ENCODE measurements at places on chromosomes 5 and 9. TPM values are rescaled to one million over a fixed set of nuclear protein-coding genes. Genes with fewer than 3 reads are reported as not detected.

The KIAA0825 gene
- total RNA-seq, result 9.3 TPM

DNA sequence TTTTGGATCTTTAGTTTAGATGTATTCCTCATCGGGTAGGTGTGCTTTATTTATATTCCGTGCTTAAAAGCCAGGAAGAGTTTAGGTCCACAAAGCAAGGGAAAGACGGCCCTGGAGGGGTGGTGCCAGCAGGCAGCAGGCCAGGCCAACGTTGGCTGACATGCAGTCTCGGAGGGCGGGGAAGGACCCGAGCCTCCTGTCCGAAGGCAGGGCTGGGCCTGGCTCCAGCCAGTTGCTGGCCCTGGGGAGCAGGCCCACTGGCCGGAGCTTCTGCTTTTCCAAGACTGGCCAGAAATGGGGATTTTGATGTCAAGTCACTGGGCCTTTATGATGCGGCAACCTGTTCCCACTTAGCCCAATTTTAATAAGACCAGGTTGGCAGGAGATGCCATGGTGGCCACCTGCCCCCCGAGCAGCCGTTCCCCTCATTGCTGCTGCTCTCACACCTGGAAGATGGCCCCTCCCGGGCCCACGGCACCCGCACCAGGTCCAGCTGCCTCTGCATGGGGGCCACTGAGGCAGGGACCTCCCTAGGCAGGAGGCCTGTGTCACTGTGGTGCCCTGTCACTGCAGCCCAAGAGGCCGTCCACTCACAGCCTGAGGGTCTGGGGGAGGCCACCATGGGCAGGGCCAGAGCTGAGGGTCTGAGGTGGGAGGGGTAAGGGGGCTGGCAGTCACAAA lies 23.2 kb downstream of the LPCAT1 start:
- H3K4me1 ChIP-seq, result peaks cover 7% of the 10 kb centered on the region
- H3K36me3 ChIP-seq, result no peaks in the 10 kb centered on the region
- no peaks in the 10 kb centered on the region for H3K27me3 ChIP-seq
- no peak overlapping the region for H3K27ac ChIP-seq
- H3K4me3 ChIP-seq, result no peak overlapping the region

DNA sequence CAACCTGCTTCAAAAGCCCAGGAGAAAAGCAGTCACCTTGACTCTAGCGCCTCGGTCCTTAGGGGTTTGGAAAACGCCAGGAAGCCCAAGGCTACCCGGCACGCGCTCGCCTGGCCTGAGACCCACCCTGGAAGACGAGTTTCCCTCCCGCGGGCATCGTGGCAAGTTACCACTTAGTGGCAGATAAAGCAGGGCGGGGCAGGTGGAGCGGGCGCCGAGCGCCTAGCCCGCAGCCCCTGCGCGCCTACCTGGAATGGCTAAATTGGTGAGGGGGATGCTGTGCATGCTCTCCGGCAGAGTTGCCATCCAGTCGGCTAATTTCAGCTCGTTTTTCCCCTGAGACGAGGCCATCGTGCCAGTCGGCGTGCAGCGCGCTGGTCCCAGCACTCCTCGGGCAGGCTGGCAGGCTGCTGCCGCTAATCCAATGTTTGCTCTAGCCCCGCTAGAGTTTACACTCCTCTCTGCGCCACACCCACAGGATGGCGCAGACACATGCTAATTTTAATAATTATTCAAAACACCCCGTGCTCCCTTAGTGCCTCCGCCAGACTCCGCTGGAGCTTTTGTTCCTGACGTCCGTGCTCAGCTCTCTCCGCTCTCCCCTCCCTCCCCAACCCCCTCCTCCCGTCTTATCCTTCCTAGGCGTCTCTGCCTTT lies at the start of gene PLCXD3:
TSS of gene PLCXD3 (minus strand) at position 426 of the 656 bp plus-strand sequence. CDS start at position 351, 75 bp downstream.
- no peaks in the 10 kb centered on the region for H3K4me1 ChIP-seq
- DNase-seq, result peak; percentile 50
- H3K27me3 ChIP-seq, result no peaks in the 10 kb centered on the region
- peak within 1 kb of the TSS; percentile 49 for H3K4me3 ChIP-seq
- no peaks in the 10 kb centered on the region for H3K36me3 ChIP-seq

GRCh38 chr5:160513485-160513884 lies 91.8 kb downstream of the PTTG1 start:
- no peak overlapping the region for H3K4me3 ChIP-seq
- H3K36me3 ChIP-seq, result no peaks in the 10 kb centered on the region
- no peaks in the 10 kb centered on the region for H3K27me3 ChIP-seq
- H3K27ac ChIP-seq, result no peak overlapping the region

GRCh38 chr5:135131801-135132680 lies 98.0 kb upstream of the PITX1 start:
- H3K27me3 ChIP-seq, result no peaks in the 10 kb centered on the region
- no peak overlapping the region for H3K4me3 ChIP-seq
- H3K4me1 ChIP-seq, result no peaks in the 10 kb centered on the region
- DNase-seq, result no peak

DNA sequence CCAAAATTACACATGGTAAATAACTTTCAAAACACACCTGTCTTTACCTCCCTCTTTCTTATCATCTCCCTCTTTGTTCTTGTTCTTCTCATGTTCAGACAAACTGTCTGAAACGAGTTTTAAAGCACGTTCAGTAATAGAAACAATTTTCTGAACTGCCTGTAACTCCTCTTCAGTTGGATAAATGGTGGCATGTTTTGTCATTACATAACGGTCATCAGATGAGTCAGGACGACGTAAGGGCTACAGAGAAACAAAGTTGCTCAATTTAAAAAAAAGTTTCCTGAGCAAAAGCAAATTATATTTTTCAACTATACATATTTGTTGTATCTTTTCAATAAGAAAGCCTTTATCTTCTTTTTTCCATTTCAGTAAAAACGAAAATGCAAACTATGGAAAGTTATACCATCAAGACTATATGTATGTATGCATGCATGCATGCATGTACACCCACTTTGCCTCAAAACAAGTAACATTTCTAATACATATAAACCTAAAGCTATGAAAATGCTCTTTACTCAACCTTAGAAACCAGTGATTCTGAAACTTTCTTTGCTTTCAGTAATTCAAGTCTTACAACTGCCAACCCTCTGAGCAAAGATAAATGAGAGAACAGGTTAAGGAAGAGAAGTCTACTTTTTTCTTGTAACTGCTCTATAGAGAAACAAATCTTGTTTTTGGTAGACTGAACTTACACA lies 56.0 kb downstream of the ZFR start:
- H3K36me3 ChIP-seq, result no peaks in the 10 kb centered on the region
- DNase-seq, result no peak
- peak overlapping the region; percentile 58 for H3K27ac ChIP-seq
- H3K4me1 ChIP-seq, result peaks cover 23% of the 10 kb centered on the region
- H3K27me3 ChIP-seq, result no peaks in the 10 kb centered on the region

The EIF4E1B gene
- total RNA-seq, result 2.4 TPM

DNA sequence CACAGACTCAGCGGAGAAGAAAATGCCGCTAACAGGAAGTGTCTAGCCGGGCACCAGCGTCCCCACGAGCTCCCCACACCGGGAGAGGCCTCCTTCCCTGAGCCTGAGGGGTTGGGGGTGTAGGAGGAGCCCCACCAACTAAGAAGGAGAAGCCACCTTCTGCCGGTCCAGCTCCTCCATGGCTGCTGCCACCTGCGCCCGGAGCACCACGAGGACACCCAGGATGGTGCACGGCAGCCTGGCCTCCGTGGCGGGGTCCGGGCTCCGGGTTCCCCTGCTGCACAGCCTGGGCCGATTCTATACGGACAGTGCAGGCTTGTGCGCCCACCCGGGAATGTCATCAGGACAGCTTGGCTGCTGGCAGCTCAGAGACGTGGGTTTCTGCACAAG lies 297 bp downstream of the LCN8 start:
- H3K27me3 ChIP-seq, result no peaks in the 10 kb centered on the region
- no peak overlapping the region for H3K4me3 ChIP-seq
- no peak for DNase-seq
- H3K27ac ChIP-seq, result no peak overlapping the region
- H3K36me3 ChIP-seq, result no peaks in the 10 kb centered on the region
- H3K4me1 ChIP-seq, result no peaks in the 10 kb centered on the region

The PCDHB15 gene
- 27.6 TPM for total RNA-seq

- H3K36me3 ChIP-seq, result no peaks in the 10 kb centered on the region
- no peak overlapping the region for H3K27ac ChIP-seq
- no peak overlapping the region for H3K4me3 ChIP-seq
- peak; percentile 67 for DNase-seq
Measured at GRCh38 chr5:1468247-1468612, 23.0 kb upstream of the SLC6A3 start.

DNA sequence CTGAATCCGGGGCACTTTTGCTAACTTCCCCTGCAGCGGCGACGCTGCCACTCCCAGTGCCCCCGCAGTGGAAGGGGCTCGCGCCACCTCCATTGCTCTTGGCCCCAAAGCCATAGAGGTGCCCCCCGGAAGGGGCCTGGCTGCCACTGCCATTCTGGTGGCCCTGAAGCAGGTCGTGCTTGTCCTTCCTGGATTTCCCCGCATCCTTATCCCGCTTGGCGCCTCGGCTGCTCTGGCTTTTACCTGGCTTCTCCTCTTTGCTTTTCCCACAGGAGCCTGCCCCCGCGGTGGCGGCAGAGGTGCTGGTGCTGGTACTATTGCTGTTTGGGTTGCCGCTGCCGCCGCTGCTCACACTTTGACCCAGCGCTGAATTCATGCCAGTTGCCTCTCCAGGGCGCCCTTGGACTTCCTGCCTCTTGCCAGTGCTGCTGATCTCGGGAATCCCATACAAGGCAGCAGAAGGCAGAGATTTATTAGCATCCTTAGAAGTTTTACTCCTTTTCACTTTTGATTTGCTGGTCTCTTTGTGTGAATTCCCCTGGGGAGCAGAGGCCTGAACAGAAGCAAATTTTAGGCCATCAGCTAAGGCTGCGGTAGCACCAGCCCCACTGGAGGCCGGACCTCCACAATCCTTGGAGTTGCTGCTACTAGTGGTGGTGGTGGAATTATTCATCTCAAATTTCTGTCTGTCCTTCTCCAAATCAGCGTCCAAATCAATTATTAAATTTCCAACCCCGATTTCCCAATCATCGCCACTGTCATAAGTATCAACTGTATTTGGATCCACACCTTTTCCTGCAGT lies 2.1 kb downstream of the ZNF608 start:
- no peaks in the 10 kb centered on the region for H3K36me3 ChIP-seq
- H3K4me3 ChIP-seq, result peak overlapping the region; percentile 52
- H3K27ac ChIP-seq, result peak overlapping the region; percentile 43
- peaks cover 24% of the 10 kb centered on the region for H3K4me1 ChIP-seq
- peak; percentile 71 for DNase-seq
- no peaks in the 10 kb centered on the region for H3K27me3 ChIP-seq

- DNase-seq, result no peak
- no peaks in the 10 kb centered on the region for H3K27me3 ChIP-seq
- no peaks in the 10 kb centered on the region for H3K36me3 ChIP-seq
Measured at GRCh38 chr5:142405814-142406395, 81.1 kb upstream of the SPRY4 start.

GRCh38 chr5:139100825-139101224 lies 97.3 kb downstream of the SIL1 start:
- no peak for DNase-seq
- no peak overlapping the region for H3K27ac ChIP-seq
- H3K4me1 ChIP-seq, result peaks cover 11% of the 10 kb centered on the region
- no peaks in the 10 kb centered on the region for H3K27me3 ChIP-seq
- H3K4me3 ChIP-seq, result no peak overlapping the region
- no peaks in the 10 kb centered on the region for H3K36me3 ChIP-seq

GRCh38 chr9:16175461-16175860 lies 622.6 kb downstream of the CCDC171 start:
- no peaks in the 10 kb centered on the region for H3K27me3 ChIP-seq
- H3K4me3 ChIP-seq, result no peak overlapping the region
- H3K36me3 ChIP-seq, result no peaks in the 10 kb centered on the region
- no peak for DNase-seq
- no peak overlapping the region for H3K27ac ChIP-seq
- no peaks in the 10 kb centered on the region for H3K4me1 ChIP-seq

DNA sequence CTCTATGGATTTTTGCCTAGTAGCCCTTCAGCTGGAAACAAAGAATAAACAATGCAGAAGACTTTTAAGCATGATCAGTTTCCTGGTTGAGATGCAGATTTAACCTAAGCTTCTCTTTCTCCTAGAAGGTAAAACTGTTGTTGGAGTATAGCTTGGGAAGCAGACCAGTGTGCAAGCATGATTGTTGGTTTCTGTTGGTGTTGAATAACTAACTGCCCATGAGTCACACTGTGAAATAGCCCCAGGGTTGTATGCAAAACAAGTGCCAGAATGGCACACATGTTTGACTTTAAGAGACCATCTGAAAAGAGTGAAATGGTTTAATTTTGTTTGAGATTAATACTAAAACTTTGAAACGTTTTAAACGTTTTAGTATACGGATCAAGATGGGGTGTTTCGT lies 227.1 kb downstream of the ARHGEF28 start:
- H3K4me3 ChIP-seq, result no peak overlapping the region
- H3K27me3 ChIP-seq, result no peaks in the 10 kb centered on the region
- no peaks in the 10 kb centered on the region for H3K36me3 ChIP-seq
- no peak for DNase-seq
- H3K4me1 ChIP-seq, result no peaks in the 10 kb centered on the region

DNA sequence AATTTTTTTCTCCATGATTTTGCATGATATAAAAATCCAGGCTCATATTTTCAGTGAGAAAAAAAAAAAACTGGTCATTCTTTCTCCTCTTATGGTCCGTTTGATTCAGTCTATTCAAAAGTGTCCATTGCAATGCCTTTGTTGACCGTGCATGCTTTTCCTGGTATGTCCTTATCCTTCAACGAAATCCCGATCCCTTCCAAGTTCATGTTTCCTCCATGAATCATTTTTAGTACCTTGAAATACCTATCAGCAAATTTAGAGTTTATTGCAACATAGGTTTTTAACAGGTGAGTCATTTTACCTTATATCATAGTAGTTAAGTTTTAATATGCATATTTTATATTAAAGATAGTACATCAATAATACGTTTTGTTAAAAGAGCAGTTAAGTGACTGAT lies 773.8 kb upstream of the CHD1 start:
- no peak for DNase-seq
- no peaks in the 10 kb centered on the region for H3K27me3 ChIP-seq
- no peak overlapping the region for H3K27ac ChIP-seq
- no peaks in the 10 kb centered on the region for H3K4me1 ChIP-seq

DNA sequence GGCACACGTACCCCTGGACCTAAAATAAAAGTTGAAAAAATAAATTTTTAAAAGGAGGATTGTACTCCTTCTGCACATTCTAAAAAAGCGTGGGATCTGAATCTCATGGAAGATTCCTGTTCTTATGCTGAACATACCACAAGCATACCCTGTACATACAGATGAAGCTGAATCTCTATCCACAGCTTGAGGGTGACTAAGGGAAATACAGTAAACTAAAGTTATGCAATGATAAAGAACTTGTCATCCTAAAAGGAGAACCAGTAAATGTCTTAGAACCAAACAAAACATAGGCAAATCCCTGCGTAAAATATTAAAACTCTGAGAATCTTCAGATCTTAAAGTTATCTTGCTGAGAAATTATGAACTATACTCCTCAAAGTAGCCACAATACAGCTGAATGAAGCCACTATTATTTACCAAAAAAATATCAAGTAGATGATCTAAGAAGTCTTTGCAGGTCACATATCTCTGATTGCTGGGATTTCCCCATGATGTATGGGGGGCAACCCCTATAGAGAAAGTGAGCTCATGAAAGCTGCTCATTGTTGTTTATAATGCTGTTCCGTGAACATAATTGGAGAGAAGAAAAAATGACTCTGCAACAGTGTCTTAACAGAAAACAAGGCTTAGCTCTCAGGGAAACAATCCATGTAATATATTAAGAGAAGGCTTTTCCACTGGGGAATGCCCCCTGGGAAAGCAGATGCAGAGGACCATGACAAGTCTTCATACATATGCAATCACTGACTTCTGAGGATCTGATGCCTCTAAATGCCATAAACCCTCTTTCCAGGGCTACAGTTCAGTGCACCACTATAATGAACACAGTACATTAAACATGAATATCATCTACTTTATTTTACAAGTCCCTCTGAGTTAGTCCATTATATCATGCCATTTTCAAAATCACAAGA lies 210.1 kb downstream of the EPB41L4A start:
- H3K36me3 ChIP-seq, result no peaks in the 10 kb centered on the region
- no peaks in the 10 kb centered on the region for H3K27me3 ChIP-seq
- no peak for DNase-seq
- no peaks in the 10 kb centered on the region for H3K4me1 ChIP-seq
- H3K27ac ChIP-seq, result no peak overlapping the region
- H3K4me3 ChIP-seq, result no peak overlapping the region

The TMEM174 gene
- total RNA-seq, result not detected
